HFFc6 (cell line): ENCODE measurements at places on chromosomes 2 and 18.
A peak's percentile ranks its signal among the peaks of the same experiment; 100 is the strongest.

GRCh38 chr2:33108483-33109443, 162.0 kb downstream of the LTBP1 start:
- DNase-seq, result peak; percentile 67

- DNase-seq, result peak; percentile 61
Observed at GRCh38 chr18:70454704-70455322, 166.0 kb downstream of the SOCS6 start.

- no peak for DNase-seq
Observed at GRCh38 chr18:43886341-43886740, 609.1 kb upstream of the SYT4 start.

DNA sequence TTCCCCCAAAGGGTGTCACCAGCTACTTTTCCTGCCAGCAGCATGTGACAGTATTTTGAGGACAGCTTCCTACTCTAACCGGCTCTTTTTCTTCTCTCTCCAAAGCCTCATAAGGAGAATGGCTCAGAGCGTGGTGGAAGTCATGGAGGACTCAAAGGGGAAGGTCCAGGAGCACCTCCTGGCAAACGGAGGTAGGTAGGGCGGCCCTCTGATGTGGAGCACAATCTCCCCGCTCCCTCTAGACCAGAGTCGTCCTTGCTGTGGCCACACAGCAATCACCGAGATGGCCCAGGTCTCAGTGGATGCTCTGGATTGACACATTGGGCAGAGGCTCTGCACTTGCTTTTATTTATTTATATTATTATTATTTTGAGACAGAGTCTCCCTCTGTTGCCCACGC, 32.4 kb downstream of the ATP6V1C2 start:
- no peak for DNase-seq

GRCh38 chr2:138649571-138649970, 130.6 kb downstream of the NXPH2 start:
- DNase-seq, result no peak

DNA sequence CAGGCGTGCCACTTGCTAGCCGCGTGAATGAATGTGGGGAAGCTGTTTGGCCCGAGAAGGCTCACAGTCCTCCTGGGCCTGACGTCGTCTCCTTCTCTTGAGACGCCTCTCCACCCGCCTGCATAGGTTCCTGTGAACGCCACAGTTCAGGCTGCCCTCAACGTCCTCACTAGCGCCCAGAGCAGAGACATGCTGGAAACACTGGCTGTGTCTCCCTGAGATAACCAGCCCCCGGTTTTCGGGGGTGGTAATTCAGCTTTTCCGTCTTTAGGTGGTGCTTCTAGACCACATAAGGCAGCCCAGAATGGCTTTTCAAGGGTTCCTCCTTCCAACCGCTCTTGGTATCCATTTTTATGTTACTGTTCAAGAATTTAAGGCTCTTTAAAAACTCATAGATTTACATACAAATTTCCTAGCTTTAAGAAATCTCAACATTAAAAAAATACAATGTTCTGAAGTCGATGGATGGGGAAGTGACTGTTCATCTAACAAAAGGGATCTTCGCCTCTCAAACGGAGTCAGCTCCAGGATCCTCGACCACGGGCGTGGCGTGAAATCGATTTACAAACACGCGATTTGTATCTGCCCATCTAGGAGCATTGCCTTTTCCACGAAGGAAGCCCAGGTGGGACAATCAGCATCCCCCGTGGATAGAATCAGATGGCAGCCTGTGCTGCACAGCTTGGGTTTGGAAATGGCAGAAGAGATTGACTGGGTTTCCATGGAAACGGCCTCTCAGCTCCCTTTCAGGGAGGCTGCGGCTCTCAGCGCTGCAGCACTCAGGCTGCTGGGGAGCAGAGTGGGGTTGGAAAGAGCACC, 110.6 kb upstream of the PXDN start:
- DNase-seq, result no peak

GRCh38 chr2:25222477-25223121, 54.2 kb upstream of the POMC start:
- no peak for DNase-seq

DNA sequence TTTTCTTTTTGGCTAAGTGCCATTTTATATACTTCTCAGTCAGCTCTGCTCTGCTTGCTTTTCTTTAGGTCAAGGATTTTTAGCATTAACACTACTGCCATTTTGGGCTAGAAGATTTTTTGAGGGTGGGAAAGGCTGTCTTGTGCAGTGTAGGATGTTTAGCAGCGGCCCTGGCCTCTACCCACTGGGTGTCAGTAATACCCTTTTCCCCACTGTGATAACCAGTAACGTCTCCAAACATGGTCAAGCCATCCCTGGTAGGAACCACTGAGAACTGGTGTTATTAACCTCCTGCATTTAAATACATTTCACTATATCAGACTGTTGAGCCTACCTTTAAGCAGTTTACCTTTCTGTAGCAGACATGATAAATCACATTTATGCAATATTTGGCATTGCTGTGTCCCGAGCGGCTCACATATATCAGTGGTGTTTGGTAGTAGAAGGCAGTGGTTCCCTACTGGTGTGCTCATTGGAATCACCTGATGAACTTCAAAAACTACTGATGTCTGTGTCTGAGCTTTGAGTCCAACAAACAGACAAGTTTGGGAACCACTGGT, 70.5 kb downstream of the CEP192 start:
- DNase-seq, result no peak

DNA sequence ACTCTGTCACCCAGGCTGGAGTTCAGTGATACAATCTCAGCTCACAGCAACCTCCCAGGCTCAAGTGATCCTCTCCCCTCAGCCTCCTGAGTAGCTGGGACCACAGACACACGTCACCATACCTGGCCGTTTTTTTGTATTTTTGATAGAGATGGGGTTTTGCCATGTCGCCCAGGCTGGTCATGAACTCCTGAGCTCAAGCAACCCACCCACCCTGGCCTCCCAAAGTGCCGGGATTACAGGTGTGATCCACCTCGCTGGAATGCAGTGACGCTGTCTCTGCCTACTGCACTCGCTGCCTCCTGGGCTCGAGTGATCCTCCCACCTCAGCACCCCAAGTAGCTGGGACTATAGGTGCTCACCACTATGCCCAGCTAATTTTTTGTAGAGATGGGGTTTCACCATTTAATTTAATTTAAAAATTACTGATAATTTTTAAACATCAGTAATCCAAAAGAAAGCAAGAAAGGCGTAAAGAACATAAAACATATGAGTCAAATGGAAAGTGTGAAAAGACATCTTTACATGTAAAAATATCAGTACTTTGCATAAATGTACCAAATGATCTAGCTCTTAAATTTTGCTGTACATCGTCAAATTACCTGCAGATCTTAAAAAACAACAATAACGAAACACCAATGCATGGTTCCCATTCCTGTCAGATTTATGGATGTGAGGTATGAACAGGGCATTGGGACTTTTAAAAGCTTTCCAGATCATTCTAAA, 2.8 kb upstream of the ZNF236 start:
- DNase-seq, result no peak

GRCh38 chr2:6184532-6185292, 492.5 kb downstream of the SOX11 start:
- no peak for DNase-seq

DNA sequence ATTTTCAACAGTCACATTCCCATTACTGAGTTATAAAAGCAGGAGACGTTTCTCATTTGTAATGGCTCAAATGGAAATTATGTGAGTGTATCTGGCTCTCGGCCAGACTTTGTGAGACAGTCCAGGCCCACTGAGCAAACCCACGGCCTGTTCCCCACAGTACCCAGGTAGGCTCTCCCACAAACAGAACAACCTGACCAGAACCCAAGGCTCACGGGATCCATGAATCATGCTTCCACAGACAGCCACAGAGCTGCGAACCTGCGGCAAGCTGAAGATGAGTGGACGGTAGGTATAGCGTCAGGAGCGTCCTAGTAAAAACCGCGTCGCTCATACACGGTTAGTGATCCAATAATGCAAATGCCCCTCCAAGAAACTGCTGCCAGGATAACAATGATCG, 34.2 kb downstream of the NDUFA10 start:
- DNase-seq, result no peak

GRCh38 chr18:24126155-24126961, 12.5 kb upstream of the CABYR start:
- no peak for DNase-seq

GRCh38 chr2:102143450-102143985, 972 bp downstream of the IL1R1 start:
- DNase-seq, result no peak

DNA sequence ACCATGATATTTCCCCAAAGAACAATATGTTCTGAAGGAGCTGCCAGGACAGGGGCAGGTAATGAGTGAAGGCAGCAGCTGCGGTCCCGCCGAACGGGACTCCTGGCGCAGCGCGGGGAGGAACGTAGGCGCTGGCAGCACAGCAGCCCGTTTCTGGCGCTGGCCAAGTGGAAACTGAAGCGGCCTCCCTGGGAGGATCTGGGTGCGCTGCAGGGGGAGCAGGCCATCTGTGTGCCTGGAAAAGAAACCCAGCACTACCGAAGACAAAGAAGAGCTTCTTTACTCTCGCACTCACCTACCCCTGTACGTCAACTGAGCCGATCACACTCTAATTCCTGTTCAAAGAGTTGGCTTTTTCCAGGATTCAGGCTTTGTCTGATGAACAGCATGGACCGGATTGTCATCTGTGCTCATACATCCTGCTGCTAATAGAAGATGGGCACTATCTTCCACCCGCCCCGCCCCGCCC, 11.8 kb downstream of the G6PC2 start:
- no peak for DNase-seq

DNA sequence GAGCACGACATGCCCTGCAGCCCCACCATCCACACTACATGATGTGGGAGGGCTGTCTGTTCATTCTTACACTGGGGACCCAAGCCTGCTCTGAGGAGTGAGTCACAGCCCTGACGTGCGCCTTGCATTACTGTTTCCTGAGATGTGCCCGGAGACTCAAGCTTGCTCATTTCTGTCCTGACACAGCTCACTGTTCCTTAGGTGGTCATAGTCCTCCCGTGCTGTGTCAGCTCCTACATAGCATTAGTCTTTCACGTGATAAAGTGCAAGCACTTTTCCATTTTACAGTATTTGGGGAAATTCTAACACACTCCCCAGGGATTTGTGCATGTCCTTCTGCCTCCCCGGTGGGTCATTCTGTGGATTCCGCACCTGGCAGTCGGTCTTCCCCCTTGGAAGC, 46.2 kb upstream of the TRIM43B start:
- peak; percentile 66 for DNase-seq

DNA sequence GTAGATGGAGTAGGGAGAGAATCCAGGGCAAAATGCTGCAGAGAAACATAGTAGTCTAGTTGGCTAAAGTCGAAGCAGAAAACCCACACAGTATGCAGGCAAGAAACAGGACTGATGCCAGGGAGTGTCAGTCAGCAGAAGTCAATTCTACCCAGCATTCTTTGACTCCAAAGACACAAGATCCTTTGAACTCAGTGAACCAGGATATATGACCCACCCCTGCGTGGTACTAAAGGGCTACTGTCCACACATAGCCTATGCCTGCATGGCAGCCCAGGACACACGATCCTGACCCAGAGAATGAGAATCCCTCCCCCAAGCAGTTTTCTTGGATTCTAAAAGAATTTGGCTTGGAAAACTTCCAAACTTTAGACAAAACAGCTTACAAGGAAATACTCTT, 42.5 kb downstream of the ALK start:
- DNase-seq, result no peak

DNA sequence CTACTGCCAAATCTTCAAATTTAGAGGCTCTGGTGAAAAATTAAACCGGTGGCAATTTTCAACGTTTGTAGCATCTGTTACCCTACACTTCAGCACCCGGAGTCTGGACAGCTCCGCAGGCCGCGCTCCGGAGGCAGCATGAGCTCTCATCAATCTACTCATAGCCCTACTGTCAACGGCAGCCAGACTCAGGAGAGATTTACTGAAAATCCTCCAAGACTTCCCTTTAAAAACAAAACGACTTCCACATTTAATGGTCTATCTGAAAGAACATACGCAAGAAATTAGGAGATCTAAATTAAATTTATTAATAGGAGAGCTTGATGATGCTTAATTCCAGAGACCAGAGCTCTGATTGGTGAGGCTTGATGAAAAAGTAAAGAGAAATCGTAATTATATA, 970 bp upstream of the ADCYAP1 start:
- no peak for DNase-seq

GRCh38 chr2:86175828-86176227, 19.4 kb downstream of the IMMT start:
- no peak for DNase-seq

GRCh38 chr18:52824126-52824525, 484.1 kb downstream of the DCC start:
- DNase-seq, result no peak

- no peak for DNase-seq
Observed at GRCh38 chr2:198498516-198498915, 694.1 kb downstream of the PLCL1 start.

DNA sequence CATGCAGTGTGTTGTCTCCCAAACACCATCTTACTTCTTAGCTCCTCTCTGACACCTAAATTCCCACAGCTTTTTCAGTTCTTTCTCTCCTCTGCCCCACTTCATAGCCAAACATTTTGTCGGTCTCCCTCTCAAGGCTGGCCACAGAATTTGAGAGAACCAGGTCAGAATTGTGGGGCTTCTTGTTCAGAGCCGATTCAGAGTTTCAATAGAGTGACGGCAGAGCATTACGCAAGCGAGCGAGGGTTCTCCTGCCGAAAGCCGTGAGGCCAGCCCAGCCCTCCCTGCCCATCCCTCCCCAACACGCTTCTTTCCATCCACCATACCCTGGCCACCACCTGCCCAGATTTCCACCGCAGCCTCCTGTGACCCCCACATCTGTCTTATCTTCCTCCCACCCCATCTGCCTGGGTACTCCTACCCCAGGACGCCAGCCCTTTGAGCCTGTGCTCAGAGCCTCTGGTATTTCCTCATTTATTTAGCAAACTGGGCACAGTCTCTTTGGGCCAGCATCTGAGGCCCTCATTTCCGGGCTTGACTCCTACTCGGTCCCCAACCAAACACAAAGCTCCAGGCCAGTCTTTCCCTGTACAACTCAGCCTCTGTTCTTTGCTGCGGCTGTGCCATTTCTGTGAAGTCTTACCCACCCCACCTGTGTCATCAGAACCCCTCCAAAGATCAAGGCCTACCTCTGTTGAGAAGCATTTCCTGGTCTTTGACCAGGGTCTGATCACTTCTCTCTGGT, 70.0 kb upstream of the MAP4K4 start:
- no peak for DNase-seq

- DNase-seq, result peak; percentile 45
Observed at GRCh38 chr18:48800876-48801727, 149.7 kb downstream of the SMAD7 start.

GRCh38 chr2:75729861-75730260, 19.1 kb upstream of the GCFC2 start:
- DNase-seq, result peak; percentile 9

GRCh38 chr2:226971084-226971483, 135.2 kb downstream of the RHBDD1 start:
- no peak for DNase-seq

DNA sequence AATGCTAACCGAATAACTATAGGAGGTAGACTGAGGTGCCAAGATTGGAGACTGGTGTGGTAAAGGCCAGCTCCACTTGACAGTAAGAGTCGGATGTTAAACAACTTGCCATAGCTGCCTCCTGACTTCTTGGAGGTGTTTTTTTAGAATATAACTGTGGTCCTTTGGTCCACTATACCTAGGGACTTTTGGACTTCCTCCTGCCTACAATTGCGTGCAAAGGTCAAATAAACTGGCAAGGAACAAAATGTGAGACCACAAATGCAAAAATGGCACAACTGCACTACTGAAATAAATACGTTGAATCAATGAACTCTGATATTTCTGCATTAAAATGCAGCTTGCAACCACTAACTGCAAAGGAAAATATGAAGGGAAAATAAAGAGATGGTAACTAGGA, 338.6 kb downstream of the NRXN1 start:
- DNase-seq, result no peak
